Urothelium cell line (cell line): ENCODE measurements at places on chromosomes 7 and 10.

DNA sequence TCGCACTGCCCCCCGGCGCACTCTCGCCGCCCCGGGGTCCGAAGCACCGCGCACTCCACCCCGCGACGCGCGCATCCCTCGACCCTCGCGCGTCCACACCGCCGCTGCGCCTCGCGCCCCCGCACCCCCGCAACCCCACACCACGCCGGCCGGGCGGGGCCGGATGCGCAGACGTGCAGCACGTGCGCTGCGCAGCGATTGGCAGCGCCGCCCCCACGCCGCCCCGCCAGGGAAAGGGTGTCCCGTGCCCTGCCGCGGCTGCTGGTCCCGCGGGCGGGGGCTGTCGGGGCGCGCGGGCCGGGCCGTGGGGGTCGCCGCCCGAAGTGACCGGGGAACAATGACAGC is 53.7 kb upstream of the KDM7A start:
- DNase-seq: no peak

- DNase-seq: no peak
These were observed 174.4 kb upstream of the LYZL2 start for GRCh38 chr10:30803892-30804322.

DNA sequence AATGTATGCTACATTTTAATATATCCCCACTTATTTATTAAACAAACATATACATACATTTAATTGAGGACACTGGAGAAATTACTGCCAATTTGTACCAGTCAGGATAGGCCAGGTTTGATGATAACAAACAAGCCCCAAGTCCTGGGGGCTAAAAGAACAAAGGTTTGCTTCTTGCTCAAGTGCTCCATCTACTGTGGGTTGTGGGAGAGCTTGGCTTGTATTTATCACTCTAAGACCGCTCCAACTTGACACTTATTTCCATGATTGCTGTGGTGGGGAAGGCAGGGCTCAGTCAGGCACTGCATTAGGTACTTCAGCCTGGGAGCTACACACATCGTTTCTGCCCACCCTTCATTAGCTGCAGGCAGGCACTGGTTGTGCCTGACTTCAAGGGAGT is 136.6 kb upstream of the ZNF32 start:
- DNase-seq: peak; percentile 23

DNA sequence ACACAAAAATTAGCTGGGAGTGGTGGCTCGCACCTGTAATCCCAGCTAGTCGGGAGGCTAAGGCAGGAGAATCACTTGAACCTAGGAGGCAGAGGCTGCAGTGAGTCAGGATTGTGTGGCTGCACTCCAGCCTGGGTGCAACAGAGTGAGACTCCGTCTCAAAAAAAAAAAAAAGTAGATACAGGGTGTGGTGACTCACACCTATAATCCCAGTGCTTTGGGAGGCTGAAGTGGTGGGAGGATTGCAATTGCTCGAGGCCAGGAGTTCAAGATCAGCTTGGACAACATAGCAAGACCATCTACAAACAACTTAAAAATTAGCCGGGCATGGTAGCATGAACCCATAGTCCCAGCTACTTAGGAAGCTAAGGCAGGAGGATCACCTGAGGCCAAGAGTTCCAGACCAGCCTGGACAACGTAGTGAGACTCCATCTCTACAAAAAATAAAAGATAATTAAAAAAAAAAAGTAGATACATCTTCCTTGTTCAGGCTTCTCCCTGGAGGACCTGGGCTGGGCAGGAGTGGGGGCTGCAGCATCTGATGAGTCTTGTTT is 2.0 kb downstream of the MOSPD3 start:
- no peak for DNase-seq

DNA sequence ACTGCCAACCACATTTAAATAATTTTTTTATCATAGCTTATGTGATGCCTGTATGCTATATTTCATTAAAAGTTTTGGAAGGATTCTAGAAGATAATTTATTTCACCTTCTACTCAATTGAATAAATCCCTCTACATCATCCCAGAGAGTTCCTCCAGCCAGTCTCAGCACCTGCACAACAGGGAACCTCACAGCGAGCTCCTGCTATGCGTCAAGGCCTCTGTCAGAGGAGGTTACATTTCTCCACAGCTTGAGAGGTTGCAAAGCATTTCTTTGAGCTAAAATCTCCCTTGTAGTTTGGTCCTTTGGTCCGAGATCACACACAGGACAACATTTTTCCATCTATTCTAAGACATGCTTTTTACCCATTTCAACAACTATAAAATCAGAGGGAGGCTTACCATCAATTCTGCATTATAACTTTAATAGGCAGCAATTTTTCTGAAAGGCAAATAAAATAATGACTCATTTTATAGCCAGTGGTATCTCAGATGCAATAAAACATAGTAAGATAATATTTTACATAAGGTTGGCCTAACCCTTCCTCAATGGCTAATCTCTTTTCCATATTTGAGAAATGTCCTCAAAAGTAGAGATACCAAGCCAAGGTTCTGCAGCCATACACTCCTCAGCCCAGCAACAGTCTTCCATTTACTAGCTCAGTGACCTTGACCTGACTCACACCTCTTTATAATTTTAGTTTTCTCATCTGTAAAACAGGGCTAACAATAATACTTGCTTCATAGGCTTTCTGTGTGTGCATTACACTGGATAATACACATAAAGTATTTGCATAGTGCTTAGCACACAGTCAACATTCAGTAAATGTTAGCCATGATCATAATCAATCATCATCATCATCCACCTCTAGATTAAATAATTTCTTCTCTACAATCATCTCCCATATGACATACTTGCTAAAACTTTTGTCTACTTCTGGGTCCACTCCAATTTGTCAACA is 68.8 kb downstream of the DOCK4 start:
- no peak for DNase-seq

- no peak for DNase-seq
These were observed 36.0 kb downstream of the C10orf143 start for GRCh38 chr10:130074639-130075038.

DNA sequence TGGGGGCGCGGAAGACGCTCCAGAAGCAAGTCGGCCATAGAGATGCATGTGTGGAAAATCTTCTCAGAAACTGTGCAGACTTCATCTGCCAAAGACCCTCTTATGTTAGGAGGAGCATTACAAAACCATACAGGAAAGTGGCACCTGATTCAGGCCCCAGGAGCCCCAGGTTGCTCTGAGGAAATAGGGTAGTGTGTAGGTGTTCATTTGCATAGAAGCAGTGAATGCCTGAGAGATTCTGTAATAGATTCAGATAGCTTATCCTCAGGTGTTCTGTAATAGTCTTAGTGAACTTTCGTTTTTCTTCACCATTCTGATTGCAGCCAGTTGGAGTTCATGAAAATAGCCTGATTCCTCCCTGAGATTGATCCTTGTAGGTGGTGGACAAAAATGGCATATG is 106.4 kb upstream of the GJD4 start:
- no peak for DNase-seq

DNA sequence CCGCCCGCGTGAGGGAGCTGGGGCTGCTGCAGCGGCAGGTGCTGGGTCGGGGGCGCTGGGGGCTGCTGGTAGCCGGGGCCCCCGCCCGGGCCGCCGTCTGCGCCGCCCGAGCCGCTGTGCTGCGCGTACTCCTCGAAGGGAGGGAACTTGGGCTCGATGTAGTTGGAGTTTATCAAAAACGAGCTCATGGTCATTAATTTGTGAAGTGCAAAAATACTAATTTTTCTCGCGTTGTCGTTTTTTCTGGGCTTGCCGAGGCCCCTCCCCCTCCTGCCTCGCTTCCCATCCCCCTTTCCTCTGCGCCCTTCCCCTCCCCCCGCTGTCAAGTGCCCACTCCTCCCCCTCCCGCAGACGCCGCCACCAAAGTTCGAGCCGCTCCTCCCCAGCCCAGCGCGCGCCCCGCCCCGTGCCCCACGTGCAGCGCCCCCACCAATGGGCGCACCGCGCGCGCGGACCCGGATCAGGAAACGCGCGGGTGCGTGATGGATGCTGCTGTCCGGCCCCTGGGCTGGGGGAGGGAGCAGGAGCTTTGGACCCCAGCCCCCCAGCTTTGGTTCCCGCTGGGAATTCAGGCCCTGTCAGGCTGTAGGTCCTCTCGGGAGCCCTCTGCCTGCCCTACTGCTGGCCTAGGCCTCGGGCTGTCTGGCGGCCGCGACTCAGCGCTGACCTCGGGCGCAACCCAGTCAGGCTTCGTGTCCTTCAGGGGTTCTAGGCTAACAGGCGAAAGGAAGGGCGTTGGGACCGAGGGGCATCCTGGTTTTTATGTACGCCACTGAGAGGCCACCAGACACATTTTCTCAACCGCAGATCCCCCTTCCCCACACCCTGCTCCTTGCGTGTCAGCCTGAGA is at the start of gene HOXA4:
Gene HOXA4, minus strand, starts transcription at position 218 of the 850 bp plus-strand sequence. Its CDS starts 24 bp downstream, at position 194.
- DNase-seq: peak; percentile 98

DNA sequence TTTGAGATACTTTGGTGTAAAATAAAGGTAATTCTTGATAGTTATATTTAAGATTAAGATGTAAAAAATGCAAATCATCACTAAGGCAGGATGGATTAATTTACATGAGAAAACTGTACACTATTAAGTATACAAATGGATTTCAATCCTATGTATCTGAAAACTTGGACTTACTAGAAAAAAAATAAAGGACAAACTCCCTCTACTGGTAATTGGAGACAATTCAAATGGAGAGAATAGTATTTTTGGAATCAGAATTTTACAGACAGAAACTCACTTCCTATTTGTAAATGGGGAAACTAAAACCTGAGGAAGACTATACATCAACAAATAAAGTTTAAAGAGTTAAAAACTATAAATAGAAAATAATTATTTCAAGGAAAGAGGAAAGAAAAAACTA is 62.6 kb downstream of the CUL2 start:
- DNase-seq: no peak

- no peak for DNase-seq
These were observed 1.9 kb downstream of the DGKI start for GRCh38 chr7:137844677-137845425.

DNA sequence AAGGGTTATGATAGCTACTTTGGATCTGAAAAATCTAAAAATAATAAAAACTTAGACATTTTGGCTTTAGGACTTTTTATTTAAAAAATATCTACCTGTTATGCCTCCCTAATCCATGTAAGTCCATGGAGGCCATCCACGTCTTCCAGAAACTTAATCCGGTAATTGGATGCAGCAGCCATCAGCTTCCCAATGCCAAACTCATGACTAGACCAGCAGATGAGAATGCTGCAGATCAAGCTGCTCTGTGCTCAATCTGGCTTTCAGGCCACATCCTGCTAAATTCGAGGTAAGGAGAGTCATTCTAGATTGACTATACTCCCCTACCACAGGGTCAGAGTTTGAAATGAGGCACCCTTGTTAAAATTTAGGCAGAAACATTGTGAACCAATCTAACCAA is 168.5 kb upstream of the TCERG1L start:
- no peak for DNase-seq

GRCh38 chr7:54944179-54944578 is 74.6 kb upstream of the EGFR start:
- no peak for DNase-seq

DNA sequence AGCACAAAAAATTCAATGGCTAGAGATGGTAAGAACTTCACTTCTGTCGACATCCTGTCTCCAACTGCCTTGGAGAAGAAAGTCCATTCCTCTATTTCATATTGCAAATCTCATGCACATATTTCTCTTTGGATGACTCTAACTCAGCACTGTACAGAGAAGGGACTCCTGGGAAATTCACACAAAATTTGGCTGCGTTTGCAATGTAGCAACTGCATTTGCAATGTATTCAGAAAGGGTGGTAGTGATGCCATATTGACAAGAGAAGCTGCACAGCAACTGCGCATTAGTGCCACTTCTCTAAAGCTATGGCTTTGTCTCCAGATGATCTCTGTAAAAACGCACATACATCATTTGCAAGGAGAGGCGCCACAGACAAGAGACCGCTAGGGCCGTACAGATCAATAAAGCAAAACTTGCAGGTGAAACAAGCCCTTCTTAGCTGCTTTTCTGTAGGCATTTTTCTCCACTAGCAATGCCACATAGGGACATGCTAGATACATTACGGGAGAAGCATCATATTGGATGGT is 389.5 kb downstream of the TCERG1L start:
- no peak for DNase-seq

GRCh38 chr10:110893559-110894179 is 21.9 kb downstream of the PDCD4 start:
- peak; percentile 31 for DNase-seq

DNA sequence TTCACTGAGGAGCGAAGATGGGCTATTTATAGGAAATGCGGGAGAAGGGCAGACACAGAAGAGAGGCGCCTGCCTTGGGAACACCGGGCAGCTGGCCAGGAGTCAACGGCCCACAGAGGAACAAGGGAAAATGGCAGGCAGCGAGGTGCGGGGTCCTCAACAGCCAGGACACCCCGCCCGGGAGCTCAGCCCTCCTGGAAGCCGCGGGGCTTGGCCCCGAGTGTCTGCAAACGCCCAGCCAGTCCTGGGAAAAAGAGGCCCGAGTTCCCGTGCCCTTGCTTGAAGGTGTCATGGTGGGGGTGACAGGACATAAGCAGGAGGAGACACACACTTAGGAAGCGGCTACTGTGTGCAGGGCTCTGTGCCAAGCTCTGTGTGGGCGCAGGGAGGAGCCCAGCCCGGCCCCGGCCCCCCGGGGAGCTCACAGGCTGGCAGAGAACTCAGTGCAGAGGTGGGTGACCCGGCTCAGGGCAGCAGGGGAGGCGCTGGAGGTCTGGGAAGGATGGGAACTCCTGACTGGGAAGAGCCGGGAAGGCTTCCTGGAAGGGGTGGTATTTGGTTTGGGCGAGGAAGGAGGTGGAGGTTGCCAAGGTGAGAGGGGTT is 79.9 kb downstream of the ELFN1 start:
- peak; percentile 57 for DNase-seq

DNA sequence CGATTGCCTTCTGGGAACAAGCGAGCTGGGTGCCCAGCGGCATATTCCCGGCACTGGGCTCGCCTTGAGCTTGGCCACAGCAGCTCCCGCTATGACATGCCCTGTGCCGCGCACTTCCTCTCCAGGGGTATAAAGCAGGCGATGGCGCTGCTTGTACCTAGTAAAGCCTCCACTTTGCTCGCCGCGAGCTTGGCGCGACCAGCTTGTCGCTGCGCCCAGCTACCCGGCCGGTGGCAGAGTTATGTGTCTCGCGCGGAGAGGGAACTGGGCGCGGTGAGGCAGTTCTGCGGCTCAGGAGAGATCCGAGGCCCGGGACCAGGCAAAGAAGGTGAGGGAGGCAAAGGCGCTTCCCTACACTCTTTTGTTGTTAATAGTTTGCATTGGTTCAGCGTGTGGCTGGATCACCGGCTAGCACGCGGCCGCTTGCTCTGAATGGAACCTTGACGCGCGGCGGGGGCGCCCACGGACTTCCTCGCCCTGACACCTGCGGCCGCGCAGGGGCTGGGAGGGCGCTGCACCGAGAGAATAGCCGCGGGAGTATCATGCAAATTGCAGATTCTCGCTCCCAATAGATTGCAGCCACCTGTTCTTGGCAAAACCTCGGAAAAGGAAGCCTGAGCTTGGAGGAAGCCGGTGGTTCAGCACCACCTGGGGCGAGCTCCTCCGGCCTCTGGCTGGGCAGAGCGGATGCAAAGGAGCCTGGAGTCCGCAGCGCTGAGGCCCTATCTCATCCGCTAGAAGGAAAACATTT is 3.0 kb upstream of the BUB3 start:
- no peak for DNase-seq
